Activated naive CD8-positive, alpha-beta T cell treated with anti-CD3 and anti-CD28 coated beads, Interleukin-2, amount 10 ng/mL, durations not matched to agents 7 days and 5 days (primary cell): ENCODE measurements at places on chromosomes 4 and X.

GRCh38 chr4:84232309-84233095 lies 266.6 kb downstream of the NKX6-1 start:
- H3K27ac ChIP-seq = no peak overlapping the region
- no peak overlapping the region for H3K4me3 ChIP-seq
- DNase-seq = no peak
- H3K4me1 ChIP-seq = no peaks in the 10 kb centered on the region

GRCh38 chrX:119706616-119707015 lies 13.6 kb upstream of the SEPTIN6 start:
- peaks cover 2% of the 10 kb centered on the region for H3K27me3 ChIP-seq
- no peaks in the 10 kb centered on the region for H3K36me3 ChIP-seq
- H3K4me3 ChIP-seq = no peak overlapping the region
- peaks cover 4% of the 10 kb centered on the region for H3K4me1 ChIP-seq

- DNase-seq = no peak
- H3K27me3 ChIP-seq = no peaks in the 10 kb centered on the region
- H3K4me3 ChIP-seq = no peak overlapping the region
- no peak overlapping the region for H3K27ac ChIP-seq
- H3K36me3 ChIP-seq = no peaks in the 10 kb centered on the region
These were observed 1016.5 kb downstream of the SH3BGRL start for GRCh38 chrX:82218361-82218760.

DNA sequence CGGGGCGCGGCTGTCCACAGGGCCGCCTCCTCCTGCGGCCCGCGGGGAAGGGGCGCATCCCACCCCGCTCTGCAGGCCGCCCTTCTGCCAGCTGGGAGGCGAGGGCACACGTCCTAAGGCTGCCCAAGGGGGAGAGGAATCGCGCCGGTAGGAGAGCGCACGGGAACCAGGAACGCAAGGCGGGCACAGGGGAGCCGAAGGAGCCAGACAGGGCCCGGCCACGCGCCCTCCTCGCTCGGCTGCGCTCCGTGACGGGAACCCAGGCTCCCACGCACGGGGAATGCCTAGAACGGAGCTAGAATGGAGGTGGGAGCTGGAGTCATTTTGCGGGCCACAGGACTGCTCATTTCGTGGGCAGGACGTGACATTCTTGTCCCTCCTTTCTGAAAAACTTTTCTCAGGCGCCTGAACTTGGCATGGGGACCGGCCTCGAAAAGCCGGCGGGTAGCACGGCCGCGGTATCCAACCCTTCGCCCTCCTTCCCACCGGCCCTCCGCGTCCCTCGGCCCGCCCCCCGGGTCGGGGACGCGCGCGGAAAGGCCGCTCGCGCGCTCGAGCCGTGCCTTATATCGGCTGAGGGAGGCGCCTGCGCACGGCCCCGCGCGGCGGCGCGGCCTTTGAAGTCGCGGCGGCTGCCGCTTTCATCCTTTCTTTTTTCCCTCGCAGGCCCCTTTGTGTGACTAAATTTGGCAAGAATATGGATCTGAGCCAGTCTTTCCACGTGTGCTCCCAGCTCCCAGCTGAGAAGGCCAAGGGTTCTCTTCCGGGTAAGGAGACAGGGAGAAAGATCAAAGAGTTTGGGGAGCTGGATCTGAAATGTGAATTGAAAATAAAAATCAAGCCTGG lies 4.2 kb upstream of the LEF1 start:
- peak; percentile 86 for DNase-seq
- H3K4me1 ChIP-seq = peaks cover 44% of the 10 kb centered on the region
- peaks cover 5% of the 10 kb centered on the region for H3K27me3 ChIP-seq
- peak overlapping the region; percentile 89 for H3K27ac ChIP-seq

DNA sequence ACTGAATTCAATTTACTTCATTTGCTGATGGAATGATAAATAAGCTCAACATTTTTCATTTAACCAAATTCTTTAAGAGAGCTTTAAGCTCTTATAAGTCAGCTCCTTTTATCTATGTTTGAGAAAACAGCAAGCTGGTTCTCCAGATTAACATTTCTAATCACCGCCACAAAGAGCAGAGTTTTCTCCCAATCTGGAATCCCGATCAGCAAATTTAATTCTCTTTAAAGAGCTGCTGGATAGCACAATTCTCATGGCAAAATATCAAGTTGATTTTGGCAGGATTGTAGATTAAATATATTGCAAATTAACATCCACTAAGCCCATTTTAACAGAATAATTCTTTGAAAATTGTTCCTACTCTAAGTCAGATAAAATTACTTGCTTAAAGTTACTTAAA lies 48.8 kb downstream of the RPS6KA3 start:
- peaks cover 20% of the 10 kb centered on the region for H3K36me3 ChIP-seq
- no peak for DNase-seq
- H3K4me1 ChIP-seq = peaks cover 13% of the 10 kb centered on the region
- H3K27ac ChIP-seq = no peak overlapping the region
